Stimulated activated CD8-positive, alpha-beta memory T cell treated with anti-CD3 and anti-CD28 coated beads, Interleukin-4, amount 100 ng/mL, for 1 hour (primary cell): ENCODE measurements at places on chromosomes 1 and 21.

GRCh38 chr1:239388578-239388977, 2.2 kb downstream of the CHRM3 start:
- DNase-seq, result no peak

- no peak for DNase-seq
These were observed 126.4 kb upstream of the GALNT2 start for GRCh38 chr1:229940684-229941083.

- DNase-seq, result no peak
These were observed 60.8 kb downstream of the MEF2D start for GRCh38 chr1:156439777-156440183.

- DNase-seq, result no peak
These were observed 26.6 kb downstream of the FAM89A start for GRCh38 chr1:231013391-231014015.

- no peak for DNase-seq
These were observed 19.6 kb downstream of the ZNF362 start for GRCh38 chr1:33275706-33276572.

DNA sequence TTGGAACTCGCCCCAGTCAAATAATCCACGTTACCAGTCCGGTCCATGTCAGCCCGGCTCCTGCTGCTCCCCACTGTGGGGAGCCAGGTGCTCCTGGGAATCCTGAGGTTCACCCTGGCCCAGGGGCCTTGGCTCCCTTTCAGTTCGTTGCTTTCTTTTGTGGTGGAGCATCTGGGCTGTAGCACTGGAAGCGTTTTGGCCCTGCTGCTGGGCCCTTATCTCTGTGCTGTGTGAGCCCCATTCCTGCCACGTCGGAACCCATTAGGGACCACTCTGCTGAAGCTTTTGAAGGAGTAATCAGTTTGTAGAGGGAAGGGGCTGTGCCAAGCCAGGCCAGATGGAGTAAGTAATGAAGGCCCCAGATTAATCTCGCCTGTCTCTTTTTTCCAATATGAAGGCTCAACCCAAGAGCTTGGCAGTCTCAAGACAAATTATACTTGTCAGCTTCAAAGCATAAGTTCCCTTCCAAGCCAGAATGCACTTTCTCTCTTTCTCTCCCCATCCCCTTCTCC, 82.3 kb downstream of the PGM1 start:
- DNase-seq, result no peak

- DNase-seq, result no peak
These were observed 386.6 kb downstream of the MATN1 start for GRCh38 chr1:30336550-30337323.

DNA sequence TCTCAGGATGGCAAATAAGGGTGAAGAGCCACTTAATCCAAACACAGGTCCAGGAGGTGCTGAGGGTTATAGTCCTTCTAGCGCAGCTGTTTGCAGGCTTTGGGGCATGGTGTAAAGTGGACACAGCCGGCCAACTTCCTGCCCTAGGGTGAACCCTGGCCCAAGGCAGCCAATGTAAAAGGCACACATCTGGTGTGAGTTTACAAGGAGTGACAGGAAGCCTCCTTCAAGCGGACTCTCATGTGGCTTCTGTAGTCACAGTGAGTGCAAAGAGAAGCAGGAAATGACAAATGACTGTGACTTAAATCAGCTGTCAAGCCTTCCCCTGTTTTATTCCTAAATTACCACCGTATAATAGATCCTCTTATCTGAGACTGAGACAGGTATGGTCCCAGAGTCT, 213.0 kb downstream of the CRB1 start:
- DNase-seq, result no peak

GRCh38 chr21:16406355-16406754, 676.6 kb downstream of the USP25 start:
- no peak for DNase-seq
